H4 (cell line): ENCODE measurements at places on chromosomes 11 and 22. TPM values are rescaled to one million over a fixed set of nuclear protein-coding genes. Genes with fewer than 3 reads are reported as not detected.

DNA sequence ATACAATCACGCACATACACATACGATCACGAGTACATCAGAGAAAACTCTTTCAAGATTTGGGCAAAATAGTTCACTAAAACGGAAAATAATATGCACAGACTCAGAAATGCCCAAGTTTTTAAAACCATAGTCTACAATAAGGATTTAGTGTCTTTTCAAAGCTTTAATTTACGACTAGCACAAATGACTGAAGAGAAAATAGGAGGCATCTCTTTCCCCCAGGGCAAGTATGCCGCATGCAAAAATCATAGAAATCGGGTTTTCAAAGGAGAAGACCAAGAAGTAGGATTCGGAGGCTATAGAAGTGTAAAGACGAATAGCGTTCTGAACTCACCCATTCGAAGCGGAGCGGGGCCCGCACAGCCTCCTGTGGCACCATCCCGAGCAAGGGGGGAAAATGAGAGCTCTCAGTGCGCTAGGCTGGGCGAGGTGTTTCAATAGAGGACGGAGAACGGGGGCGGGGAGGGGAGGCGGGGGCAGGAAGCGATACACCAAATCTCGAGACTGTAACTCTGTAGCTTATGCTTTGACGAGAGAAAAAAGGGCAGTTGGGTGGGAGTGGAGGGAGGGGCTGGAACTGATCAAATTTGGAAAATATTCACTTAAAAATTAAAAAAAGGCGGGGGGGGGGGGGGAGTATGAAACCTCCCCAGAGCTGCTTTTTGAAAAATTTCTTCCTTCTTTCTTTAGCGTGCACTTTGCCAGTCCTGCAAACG is 15.8 kb downstream of the BLID start:
- DNase-seq, result no peak

- DNase-seq, result no peak
Measured at GRCh38 chr11:62962391-62962790, 22.4 kb downstream of the SLC22A6 start.

DNA sequence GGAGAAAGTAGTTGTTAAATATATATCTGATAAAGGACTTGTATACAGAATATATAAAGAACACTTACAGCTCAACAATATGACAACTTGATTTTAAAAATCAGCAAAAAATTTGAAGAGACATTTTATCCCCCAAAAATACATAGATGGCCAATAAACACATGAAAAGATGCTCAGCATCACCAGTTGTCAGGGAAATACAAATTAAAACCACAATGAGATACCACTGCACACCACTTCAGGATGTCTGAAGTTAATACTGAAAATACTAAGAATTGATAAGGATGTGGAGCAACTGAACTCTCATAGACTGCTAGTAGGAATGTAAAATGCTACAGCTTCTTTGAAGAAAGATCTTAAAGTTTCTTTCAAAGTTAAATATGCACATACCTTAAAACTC is 49.2 kb downstream of the KREMEN1 start:
- DNase-seq, result no peak

DNA sequence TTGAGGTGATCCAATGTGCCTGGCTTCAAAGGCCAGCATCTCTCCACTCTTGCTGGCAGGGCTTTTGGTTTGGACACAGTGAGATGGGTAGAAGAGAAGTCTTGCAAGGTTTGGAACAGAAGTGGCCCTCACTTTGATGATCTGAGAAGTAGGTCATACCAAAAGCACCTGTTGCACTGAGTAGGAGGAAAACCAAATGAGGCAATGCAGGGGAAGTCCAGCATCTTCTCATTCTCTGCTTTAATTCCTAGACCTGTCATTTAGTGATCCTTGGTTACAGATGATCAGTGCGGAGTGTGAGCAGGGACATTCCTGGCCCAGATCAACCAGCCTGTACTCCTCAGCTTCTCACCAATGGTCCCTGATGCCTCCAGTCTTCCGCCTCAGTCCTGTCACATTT is 990.5 kb downstream of the OPCML start:
- no peak for DNase-seq

DNA sequence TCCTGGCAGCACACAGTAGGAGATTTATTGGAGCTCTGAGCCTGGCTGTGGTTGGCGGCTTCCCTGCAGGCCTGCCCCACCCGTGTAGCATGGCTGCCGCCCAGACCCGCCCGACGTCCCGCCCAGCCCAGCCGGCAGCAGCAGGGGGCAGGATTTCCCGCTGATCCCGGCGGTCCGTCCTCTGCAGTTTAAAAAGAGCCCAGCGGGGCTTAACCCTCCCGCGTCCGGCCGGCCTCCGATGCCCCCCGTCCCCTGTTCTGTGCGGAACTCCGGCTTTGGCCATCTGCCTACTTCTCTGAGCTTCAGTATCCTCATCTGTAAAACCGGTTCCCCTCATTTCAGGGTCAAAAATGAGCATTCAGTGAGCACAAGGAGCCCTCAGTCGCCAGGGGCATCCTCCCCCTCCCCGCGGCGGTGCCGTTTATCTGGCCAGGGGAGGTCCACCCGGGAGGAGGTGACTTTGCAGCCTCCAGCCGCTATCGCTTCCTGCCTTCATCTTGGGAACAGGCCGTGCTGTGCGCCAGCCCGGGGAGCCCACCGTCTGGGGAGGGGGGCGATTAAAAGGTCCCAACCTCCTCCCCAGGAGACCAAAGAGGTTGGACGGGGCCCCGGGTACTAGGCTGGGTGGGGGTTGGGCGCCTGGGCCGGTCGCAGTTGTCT is at the start of gene GAS2L1:
TSS of gene GAS2L1 (plus strand) at position 476 of the 660 bp plus-strand sequence. CDS start 1,456 bp downstream, outside the sequence.
- DNase-seq, result peak; percentile 53

- DNase-seq, result no peak
Measured at GRCh38 chr11:44865866-44866272, 84.8 kb downstream of the TP53I11 start.

DNA sequence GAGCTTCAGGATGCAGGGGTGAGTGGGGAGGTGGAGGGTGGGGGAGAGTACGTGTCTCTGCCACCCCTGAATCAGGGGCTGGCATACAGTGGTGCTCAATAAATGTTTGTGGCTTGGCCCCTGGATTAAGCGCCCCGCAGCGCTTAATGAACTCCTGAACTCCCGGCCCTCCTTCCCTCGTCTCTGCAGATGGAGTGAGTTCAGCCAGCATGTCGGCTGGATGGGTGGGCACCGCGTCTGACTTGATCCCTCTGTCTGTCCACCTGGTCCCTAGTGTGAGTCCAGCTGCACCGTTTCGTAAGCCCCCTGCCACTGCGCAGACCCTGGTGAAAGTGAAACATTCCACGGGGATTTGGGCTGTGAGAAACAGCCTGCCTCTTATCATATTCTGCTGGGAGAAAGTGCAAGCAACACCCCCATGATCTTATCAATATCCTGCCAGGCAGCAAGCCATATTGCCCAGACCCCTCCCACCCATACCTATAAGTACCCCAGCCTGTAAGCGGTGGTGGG is 12.0 kb upstream of the MRGPRD start:
- no peak for DNase-seq

GRCh38 chr11:27972522-27973170 is 135.3 kb downstream of the KIF18A start:
- DNase-seq, result no peak

- no peak for DNase-seq
Measured at GRCh38 chr11:132220474-132220873, 850.1 kb downstream of the NTM start.

- no peak for DNase-seq
Measured at GRCh38 chr11:113481226-113481625, 6.0 kb upstream of the DRD2 start.

GRCh38 chr11:66335531-66336233 is 552 bp downstream of the RIN1 start:
- DNase-seq, result peak; percentile 53

DNA sequence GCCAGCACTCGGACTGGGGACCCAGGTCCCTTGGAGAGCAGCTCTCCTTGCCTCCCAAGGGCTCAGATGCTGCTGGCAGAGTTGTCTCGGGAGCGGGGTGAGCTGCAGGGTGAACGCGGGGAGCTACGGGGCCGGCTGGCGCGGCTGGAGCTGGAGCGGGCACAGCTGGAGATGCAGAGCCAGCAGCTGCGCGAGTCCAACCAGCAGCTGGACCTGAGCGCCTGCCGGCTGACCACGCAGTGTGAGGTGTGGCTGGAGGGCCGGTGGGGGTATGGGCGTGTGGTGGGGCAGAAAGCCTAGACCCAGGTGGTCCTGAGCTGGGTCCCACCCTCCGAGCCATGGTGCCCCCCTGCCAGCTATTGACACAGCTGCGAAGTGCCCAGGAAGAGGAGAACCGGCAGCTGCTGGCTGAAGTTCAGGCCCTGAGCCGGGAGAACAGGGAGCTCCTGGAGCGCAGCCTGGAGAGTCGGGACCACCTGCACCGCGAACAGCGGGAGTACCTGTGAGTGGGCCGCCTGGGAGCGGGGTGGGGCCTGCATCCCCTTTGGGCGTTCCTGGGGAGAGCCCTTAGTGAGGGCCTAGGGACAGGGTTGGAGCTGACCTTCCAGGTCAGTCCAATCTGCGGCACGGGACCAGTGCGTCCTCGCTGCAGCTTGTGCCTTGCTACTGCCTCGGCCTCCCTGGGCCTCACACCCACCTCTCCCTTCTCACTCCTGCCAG is 5.8 kb upstream of the RPS6KA4 start:
- DNase-seq, result no peak

Gene RBMXL2
- not detected in 2 replicates for total RNA-seq

Gene PRG3
- not detected in 2 replicates for total RNA-seq

Gene PLAAT5
- total RNA-seq, result not detected in 2 replicates

Gene MS4A15
- total RNA-seq, result not detected in 2 replicates

Gene KRTAP5-1
- total RNA-seq, result not detected in 2 replicates

Gene RFPL1
- total RNA-seq, result 0.08 TPM in 1 of 2 replicates, not detected in the other
